Smooth muscle cell of bladder (primary cell): ENCODE measurements at places on chromosomes 7 and 10. TPM values are rescaled to one million over a fixed set of nuclear protein-coding genes. Genes with fewer than 3 reads are reported as not detected.

Gene PRPF18
- 30.9 and 36.3 TPM in 2 replicates for total RNA-seq

Gene CLCN1
- 0.09 and 0.14 TPM in 2 replicates for total RNA-seq

Gene FOXK1
- total RNA-seq, result 21.5 and 22.6 TPM in 2 replicates

Gene ASZ1
- not detected in 2 replicates for total RNA-seq

Gene MRPL32
- total RNA-seq, result 59.8 and 63.1 TPM in 2 replicates

Gene TMEM176B
- total RNA-seq, result 3.8 and 156 TPM in 2 replicates

Gene GFRA1
- total RNA-seq, result 1.6 and 2.7 TPM in 2 replicates

Gene TMEM270
- total RNA-seq, result not detected in 2 replicates

Gene SPDYE16
- total RNA-seq, result 0.14 TPM in 1 of 2 replicates, not detected in the other

Gene ZMYND11
- 49.1 and 61.0 TPM in 2 replicates for total RNA-seq

Gene KIAA1549
- 1.4 and 1.5 TPM in 2 replicates for total RNA-seq

Gene PTPRN2
- total RNA-seq, result 0.71 and 0.74 TPM in 2 replicates

Gene AKR1C3
- 48.4 and 82.3 TPM in 2 replicates for total RNA-seq

Gene ANXA8L1
- total RNA-seq, result 0.43 TPM in 1 of 2 replicates, not detected in the other

Gene PRF1
- total RNA-seq, result under 0.01 TPM in 1 of 2 replicates, not detected in the other

Gene TAS2R38
- not detected in 2 replicates for total RNA-seq

Gene ARMC10
- 39.1 and 45.7 TPM in 2 replicates for total RNA-seq

Gene CHPF2
- total RNA-seq, result 70.1 and 101 TPM in 2 replicates

Gene TRPV6
- not detected in 2 replicates for total RNA-seq

Gene PIP
- total RNA-seq, result not detected in 2 replicates

Gene PON1
- total RNA-seq, result not detected in 2 replicates

Gene PDK4
- 13.1 and 16.2 TPM in 2 replicates for total RNA-seq

Gene NAPEPLD
- total RNA-seq, result 6.7 and 9.4 TPM in 2 replicates

Gene CPA2
- total RNA-seq, result not detected in 2 replicates

Gene MARCHF5
- total RNA-seq, result 10.3 and 11.1 TPM in 2 replicates

Gene NUTM2E
- total RNA-seq, result under 0.01 TPM in 1 of 2 replicates, not detected in the other

Gene LLCFC1
- not detected in 2 replicates for total RNA-seq

Gene GPR158
- total RNA-seq, result 0.14 and 0.18 TPM in 2 replicates

Gene SFRP4
- total RNA-seq, result 9.0 and 112 TPM in 2 replicates

Gene TYW1
- 17.9 and 19.3 TPM in 2 replicates for total RNA-seq

Gene NPFFR1
- under 0.01 TPM in 1 of 2 replicates, not detected in the other for total RNA-seq

Gene FOXI2
- not detected in 2 replicates for total RNA-seq

Gene XRCC2
- 0.37 and 0.43 TPM in 2 replicates for total RNA-seq

Gene GNA12
- total RNA-seq, result 17.6 and 22.9 TPM in 2 replicates

Gene LBX1
- not detected in 2 replicates for total RNA-seq

Gene MKI67
- total RNA-seq, result 0.74 and 1.6 TPM in 2 replicates

Gene CALML3
- under 0.01 TPM in 1 of 2 replicates, not detected in the other for total RNA-seq

Gene WDFY4
- total RNA-seq, result not detected in 2 replicates

Gene ANKRD7
- total RNA-seq, result 0.85 and 0.92 TPM in 2 replicates

Gene PNLIPRP3
- total RNA-seq, result 0.09 TPM in 1 of 2 replicates, not detected in the other

Gene OPN1SW
- not detected in 2 replicates for total RNA-seq

Gene PNLIP
- not detected in 2 replicates for total RNA-seq

Gene GJD4
- not detected in 2 replicates for total RNA-seq

Gene SPACDR
- 0.14 and 0.28 TPM in 2 replicates for total RNA-seq

Gene FKBP6
- total RNA-seq, result under 0.01 TPM in 1 of 2 replicates, not detected in the other

Gene RET
- 0.28 and 0.55 TPM in 2 replicates for total RNA-seq
